ENCODE measurements at places on chromosomes 13 and 19.

DNA sequence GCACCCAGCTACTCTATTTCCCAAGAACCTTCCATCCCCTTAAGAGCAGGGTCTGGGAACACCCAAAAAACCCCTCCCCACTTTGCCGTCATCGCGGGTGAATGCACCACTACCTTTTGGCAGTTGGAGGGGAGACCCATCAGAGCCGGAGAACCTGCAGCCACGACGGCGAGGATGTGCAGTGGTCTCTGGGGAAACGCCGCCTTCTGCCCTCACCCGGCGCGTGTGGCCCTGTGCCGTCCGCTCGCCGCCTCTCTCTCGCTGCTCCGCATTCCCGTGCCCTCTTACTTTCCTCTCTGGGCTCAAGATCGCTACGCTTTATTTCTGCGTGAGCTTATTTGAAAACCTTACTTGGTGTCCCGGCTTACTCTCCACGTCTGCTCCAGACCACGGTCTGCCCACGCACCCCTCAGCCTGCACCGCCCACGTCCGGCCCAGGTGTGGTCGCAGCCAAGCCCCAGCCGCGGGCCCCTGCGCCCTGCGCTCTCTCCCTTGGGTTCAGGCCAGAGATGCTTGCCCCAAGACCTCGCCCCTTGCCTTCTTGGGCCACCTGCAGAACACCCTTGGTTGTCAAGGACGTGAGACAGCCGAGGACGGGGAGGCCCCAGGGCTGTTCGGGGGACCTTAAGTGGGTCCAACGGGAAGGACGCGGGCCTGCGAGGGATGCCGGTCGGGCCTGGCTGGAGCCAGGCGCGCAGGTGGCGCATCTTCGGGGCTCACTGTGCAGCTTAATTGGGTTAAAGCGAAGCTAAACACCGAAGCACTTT is 2.0 kb upstream of the MAB21L1 start:
- no peak for DNase-seq

DNA sequence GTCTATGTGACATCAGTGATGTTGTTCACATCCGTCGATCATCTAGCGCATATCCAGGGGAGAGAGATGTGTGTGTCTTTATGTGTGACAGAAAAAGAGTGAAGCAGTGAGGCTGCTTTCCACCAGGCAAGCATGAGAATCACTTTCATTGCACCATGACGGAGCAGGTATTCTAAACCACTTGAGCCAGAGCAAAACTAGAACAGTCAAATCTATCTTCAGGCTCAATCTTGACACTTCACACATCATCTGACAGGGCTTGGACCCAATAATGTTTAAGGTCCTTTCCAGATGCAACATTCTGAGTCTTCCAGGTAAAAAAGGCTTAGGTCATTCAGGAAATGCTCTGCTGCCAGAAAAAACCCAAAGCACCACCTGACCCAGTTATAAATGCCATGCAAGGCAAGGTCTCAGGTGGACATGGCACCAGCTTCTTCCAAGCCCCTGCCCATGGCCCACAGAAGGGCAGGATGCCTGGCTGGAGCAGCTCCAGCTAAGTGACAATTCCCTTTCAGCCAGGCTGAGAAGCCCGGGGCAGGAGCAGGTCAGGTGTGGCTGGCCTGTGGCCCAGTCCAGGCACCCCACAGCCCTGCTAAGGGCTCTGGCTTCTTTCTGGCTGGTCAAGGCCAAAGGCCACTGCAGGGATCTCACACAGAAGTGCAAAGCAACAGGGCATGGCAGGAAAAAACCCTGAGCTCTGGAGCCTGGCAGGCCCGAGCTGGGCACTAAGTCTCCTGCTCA is 5.0 kb downstream of the ELAVL1 start:
- DNase-seq = no peak

DNA sequence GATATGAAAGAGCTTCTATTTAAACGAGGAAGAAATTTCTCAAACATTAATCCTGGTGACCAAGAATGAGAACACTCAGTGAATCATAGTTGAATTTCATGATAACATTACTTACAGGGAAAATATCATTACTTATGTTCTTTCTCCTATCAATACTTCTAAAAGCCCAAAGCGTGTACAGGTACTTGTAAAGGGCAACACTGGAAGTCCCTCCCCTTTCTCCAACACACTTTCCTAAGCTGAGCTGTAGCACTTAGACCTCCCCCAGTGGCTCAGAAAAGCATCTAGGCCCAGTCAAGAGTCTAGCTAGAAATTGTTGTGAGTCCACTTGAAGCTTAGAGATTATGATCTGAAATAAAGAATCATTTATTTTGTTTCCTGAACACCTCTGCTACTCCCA is 150.7 kb downstream of the ABCC4 start:
- DNase-seq = no peak

DNA sequence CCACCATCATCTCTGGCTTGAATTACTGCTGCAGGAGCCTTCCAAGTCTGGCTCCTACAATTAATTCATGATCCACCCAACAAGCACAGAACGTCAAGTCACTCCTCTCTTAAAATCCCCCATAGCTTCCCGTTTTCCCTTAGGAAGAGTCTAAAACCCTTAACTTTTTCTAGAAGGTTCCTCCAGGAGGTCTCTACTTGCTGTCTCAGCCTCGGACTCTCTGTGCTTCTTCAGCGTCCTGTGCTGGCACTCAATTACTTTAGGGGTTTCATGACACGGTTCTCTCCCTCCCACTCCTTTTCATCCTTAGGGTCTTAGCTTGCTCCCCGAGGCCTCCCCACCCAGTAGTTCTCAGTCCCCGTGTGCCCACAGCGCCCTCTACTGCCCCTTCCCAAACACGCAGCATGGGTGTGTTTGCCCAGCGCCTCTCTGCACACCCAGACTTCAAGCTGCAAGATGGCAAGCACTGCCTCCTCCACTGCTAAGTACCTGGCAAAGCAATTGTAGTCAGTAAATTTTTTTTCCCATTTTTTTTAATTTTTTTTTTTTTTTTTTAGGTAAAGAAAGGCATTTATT is 25.8 kb upstream of the MAP3K10 start:
- no peak for DNase-seq

- no peak for DNase-seq
Observed at GRCh38 chr19:14510311-14511228, 7.6 kb downstream of the DNAJB1 start.

GRCh38 chr13:28049880-28050875 is 50.2 kb downstream of the FLT3 start:
- no peak for DNase-seq

GRCh38 chr19:38290631-38291147 is 13.4 kb upstream of the C19orf33 start:
- DNase-seq = no peak

DNA sequence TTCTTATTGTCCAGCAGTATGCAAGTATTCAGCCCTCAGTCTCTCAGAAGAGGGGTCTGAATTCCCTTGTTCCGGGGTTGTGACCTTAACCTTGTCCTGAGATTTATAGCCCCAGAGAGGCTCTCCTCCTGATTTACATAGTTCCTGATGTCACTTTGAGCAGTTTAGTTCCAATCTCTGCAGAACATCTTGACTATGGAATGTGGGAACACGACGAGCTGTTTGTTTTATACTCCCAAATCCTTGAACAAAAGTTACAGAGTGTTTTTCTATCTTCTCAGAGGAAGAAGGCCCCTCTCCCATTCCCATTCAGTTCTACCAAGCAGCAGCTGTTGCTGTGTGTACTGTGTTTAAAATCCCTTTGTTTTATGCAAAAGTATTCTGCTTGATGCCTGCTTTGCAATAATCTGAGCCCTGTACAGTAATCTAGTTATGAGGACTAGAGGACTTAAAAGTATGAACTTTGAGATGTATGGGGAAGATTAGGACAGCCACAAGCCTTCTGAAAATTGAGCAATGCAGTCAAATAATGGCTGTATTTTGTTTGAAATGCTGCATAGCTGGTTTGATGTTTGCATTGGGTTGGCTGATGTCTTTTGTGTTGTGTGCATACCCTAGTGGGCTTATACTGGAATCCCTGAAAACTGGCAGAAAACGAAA is 74.7 kb downstream of the KL start:
- DNase-seq = no peak

DNA sequence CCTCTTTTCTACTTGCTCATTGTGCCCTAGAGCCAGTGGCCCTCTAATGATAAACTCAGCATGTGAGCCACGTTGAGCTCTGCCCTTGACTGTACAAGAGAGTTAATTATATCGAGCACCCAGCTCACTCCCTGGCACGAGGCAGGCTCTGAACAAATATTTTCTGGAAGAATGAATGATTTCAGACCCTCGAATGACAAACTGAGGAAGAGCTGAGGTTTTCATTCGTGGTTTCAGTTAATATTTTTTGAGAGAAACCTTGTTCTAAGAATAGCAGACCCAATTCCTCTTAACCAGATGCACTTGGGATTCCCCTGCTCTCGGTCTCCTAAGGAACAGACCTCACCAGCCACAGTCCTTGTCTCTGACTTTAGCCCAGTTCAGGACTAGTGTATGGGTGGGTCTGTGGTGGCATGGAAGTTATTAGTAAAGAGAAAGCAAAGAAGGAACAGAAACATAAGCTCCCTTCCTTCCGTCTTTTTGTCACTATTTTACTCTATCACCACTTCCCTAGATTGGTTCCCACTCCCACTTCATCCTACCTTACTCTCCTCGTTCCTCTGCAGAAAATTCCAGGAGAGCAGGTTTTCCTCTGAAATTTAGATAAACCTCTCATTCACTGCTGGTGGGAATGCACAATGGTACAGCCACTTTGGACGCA is 22.1 kb upstream of the WDFY2 start:
- DNase-seq = no peak

DNA sequence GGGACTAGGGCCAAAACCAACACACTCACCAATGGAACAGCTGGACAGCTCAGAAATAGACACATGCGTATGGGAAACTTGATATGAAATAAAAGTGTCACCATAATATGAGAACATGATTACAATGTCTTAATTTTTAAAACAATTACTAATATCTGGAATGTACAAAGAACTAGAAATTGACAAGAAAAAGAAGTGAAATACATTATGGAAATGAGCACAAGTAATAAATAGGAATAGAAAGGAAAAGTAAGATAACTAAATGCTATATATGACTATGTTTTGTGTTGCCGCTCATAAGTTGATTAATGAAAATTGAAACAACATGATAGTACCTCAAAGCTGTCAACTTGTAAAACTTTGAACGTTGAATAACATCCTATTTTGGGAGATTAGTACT is 801.1 kb downstream of the SLITRK5 start:
- DNase-seq = no peak

- DNase-seq = no peak
Observed at GRCh38 chr13:40113643-40114304, 458.3 kb downstream of the COG6 start.

GRCh38 chr13:21242236-21242635 is 65.8 kb downstream of the MRPL57 start:
- DNase-seq = no peak

- DNase-seq = no peak
Observed at GRCh38 chr13:38826182-38826813, 139.4 kb downstream of the FREM2 start.

DNA sequence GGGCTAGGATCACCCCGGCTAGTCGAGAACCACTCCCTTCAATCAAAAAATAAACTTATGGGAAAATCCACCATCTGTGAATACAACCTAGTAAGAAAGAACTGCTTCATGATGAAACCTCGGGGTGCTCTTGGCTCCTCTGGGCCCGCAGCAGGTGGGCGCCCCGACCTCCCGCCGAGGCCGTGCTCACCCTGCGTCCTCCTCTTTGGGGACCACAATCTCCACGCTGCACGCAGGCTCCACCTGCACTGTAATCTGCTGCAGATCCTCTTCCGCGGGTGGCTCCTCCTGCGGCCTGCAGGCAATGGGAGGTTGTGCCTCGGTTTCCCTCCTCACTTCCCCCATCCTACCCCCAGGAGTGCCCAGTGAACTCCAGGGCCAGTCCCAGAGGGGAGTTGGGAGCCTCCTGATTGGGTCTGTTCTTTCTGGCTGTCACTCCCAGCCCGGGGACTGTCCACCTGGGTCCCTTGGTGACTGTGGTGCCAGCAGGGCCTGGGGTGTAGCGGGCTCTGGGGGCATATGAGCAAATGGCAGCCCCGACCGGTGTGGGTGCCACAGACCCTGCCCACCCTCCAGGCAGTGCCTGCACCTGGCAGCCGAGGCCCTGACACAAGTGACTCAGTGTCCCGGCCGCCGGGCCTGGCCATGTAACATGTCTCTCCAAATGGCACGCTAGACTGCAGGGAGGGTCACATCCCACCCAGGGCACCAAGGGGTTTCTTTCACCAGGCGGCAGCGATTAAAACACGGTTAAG is 15.1 kb upstream of the CACTIN start:
- no peak for DNase-seq

- DNase-seq = no peak
Observed at GRCh38 chr13:99496184-99497142, 4.8 kb upstream of the TM9SF2 start.
